ENCODE measurements at places on chromosomes 4 and X. TPM values are rescaled to one million over a fixed set of nuclear protein-coding genes. Genes with fewer than 3 reads are reported as not detected.

The GAB3 gene
- total RNA-seq: 1.5 TPM

DNA sequence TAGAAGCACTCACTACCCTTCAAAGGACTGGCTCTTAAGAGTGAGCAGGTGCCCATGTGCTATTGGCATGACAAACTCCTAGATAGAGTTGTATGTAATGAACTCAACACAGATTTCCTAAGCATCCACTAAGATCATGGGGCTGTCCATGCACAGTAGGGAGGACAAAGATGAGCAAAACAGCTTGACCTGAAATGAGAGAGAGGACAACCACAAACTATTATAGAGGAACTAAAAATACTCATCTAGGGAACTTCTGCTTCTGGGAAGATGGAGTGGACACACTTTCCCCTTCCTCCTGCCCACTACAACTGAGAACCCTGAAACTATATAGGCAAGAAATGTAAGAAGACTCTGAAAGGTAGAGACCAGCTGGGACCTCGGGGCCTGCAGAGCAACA lies 20.8 kb upstream of the TMEM128 start:
- DNase-seq: no peak

GRCh38 chrX:34656842-34657725 lies at the start of gene TMEM47:
Gene TMEM47, minus strand, starts transcription at chrX:34657285. Its CDS starts 256 bp downstream, at chrX:34657029.
- peak; percentile 84 for DNase-seq

GRCh38 chr4:138789796-138790195 lies 225.8 kb upstream of the NOCT start:
- no peak for DNase-seq
